Neuronal stem cell (in vitro differentiated cells): ENCODE measurements at places on chromosomes 5 and 9.

- no peak overlapping the region for H3K4me3 ChIP-seq
- H3K36me3 ChIP-seq, result no peaks in the 10 kb centered on the region
- H3K27me3 ChIP-seq, result no peaks in the 10 kb centered on the region
- no peaks in the 10 kb centered on the region for H3K4me1 ChIP-seq
- DNase-seq, result no peak
Measured at GRCh38 chr9:94160594-94161501, 76.6 kb downstream of the PTPDC1 start.

- DNase-seq, result no peak
- no peak overlapping the region for H3K4me3 ChIP-seq
- H3K36me3 ChIP-seq, result peaks cover 6% of the 10 kb centered on the region
- H3K4me1 ChIP-seq, result peaks cover 7% of the 10 kb centered on the region
- no peak overlapping the region for H3K27ac ChIP-seq
- no peaks in the 10 kb centered on the region for H3K27me3 ChIP-seq
Measured at GRCh38 chr9:114400219-114400618, 12.4 kb upstream of the AKNA start.

GRCh38 chr5:180603076-180603594, 11.8 kb upstream of the SCGB3A1 start:
- no peak overlapping the region for H3K27ac ChIP-seq
- H3K27me3 ChIP-seq, result no peaks in the 10 kb centered on the region
- no peak for DNase-seq
- peaks cover 2% of the 10 kb centered on the region for H3K4me1 ChIP-seq
- H3K36me3 ChIP-seq, result peaks cover 3% of the 10 kb centered on the region
- no peak overlapping the region for H3K4me3 ChIP-seq

DNA sequence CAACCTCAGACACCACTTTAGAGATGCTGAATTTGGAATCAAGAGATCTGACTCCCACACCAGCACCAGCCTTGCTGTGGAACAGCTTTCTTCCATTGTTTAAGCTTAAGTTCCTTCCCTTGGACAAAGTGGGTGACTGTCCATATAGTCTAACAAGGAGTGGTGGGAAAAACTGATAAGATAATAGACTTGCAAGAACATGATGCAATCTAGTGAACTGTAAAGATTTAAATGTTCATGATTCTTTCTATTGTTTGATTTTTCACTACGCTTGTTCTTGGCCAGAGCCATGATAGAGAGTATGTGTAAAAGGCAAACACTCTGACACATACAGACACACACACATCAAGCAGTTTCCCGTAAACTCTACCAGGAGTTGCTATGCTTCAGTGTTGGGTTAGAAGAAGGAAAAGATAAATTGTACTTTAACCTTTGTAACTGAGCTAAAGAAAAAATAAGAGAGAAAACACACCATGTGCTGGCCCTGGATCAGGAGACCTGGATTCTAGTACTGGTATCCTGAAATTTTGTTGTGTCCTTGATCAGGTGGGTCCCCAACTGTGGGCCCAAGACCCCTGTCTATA, 94.3 kb downstream of the PAPPA start:
- no peaks in the 10 kb centered on the region for H3K36me3 ChIP-seq
- no peaks in the 10 kb centered on the region for H3K4me1 ChIP-seq
- H3K27me3 ChIP-seq, result no peaks in the 10 kb centered on the region
- no peak overlapping the region for H3K4me3 ChIP-seq
- no peak overlapping the region for H3K27ac ChIP-seq
- DNase-seq, result no peak

DNA sequence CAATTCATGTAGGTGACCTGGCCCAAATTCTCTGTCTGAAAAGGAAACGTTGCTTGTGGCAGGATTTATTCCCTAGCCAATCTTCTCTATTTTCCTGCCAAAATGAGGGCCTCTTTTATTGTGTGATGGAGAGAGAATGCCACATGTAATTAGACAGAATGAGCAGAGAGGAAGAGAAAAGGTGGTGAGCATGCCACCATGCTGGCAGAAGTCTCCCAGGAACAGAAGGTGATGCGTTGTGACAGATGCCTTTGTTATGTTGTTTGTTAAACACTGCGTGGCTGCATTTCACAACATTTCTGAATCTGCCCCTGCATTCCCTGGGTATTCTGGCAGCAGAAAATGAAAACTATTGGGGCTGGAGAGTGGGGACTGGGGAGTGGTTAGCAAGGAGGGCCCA, 577.6 kb downstream of the TLR4 start:
- H3K4me3 ChIP-seq, result no peak overlapping the region
- H3K27ac ChIP-seq, result no peak overlapping the region
- no peaks in the 10 kb centered on the region for H3K4me1 ChIP-seq
- H3K27me3 ChIP-seq, result no peaks in the 10 kb centered on the region

DNA sequence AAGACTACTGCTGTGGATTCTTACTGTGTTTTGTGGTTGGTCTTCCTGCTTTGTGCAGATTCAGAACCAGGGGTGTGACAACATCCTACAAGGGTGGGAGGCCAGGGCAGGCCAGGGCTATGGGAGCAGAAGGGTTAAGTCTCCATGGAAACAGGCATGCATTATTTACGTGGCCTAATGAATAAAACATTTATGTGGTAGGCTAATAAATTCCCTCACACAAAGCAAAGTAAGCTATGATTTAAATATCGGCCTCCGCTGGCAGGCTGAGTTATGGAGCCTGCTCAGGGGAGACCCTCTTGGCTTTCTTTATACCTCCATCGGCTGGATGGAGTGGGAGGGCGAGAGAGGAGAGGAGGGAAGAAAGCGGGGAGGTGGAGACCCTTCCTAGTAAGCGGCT, 230.3 kb upstream of the MVB12B start:
- H3K36me3 ChIP-seq, result no peaks in the 10 kb centered on the region
- no peak for DNase-seq
- H3K27me3 ChIP-seq, result no peaks in the 10 kb centered on the region
- no peak overlapping the region for H3K27ac ChIP-seq

GRCh38 chr5:42636946-42637345, 119.7 kb upstream of the CCDC152 start:
- H3K4me3 ChIP-seq, result no peak overlapping the region
- no peak overlapping the region for H3K27ac ChIP-seq
- H3K36me3 ChIP-seq, result no peaks in the 10 kb centered on the region
- H3K4me1 ChIP-seq, result no peaks in the 10 kb centered on the region
